ENCODE measurements at places on chromosomes 7 and 10.

GRCh38 chr7:49279891-49280290 is 355.5 kb downstream of the CDC14C start:
- DNase-seq: no peak

DNA sequence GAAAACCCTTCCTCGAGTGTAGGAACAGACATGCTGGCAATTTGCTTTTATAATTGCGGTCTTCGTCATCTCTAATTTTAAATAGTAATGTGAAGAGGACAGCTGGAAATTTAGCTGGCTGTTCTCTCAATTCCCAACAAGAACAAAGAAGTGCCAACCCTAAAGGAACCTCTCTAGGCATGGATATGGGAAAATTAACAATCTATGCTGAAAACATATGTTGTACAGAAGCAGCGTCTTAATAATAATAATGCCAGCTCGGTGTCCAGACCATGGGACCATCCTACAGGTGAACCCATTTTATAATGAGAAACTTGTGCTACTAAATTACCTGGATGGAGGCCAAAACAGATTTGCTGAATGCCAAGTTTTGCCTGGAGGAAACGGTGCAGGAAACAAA is 641.4 kb upstream of the MGMT start:
- DNase-seq: no peak

DNA sequence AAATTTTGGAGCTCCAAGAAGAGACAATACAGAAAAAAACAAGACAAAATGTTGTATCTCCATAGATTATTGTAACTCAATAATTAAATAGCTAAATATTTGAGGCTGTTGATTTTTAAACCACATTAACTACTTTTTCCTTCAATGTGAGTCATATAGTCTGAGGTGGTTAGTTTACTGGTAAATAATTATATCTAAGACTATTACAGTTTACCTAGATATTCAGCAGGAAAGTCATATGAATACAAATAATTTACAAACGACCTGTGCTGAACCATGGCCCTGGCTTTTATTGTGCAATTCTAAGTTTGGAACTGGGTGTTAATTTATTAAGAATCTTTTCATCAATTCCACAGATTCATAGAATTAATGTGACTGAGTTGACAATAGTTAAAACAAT is 22.2 kb downstream of the CREB5 start:
- DNase-seq: no peak

- DNase-seq: no peak
These were observed 625.3 kb downstream of the CNTNAP2 start for GRCh38 chr7:146741911-146742310.

GRCh38 chr10:132207536-132208461 is 21.1 kb downstream of the DPYSL4 start:
- DNase-seq: no peak

- DNase-seq: no peak
These were observed 5.7 kb downstream of the CUX1 start for GRCh38 chr7:101823096-101823495.
